ENCODE measurements at places on chromosomes 1 and 21. TPM values are rescaled to one million over a fixed set of nuclear protein-coding genes. Genes with fewer than 3 reads are reported as not detected.

DNA sequence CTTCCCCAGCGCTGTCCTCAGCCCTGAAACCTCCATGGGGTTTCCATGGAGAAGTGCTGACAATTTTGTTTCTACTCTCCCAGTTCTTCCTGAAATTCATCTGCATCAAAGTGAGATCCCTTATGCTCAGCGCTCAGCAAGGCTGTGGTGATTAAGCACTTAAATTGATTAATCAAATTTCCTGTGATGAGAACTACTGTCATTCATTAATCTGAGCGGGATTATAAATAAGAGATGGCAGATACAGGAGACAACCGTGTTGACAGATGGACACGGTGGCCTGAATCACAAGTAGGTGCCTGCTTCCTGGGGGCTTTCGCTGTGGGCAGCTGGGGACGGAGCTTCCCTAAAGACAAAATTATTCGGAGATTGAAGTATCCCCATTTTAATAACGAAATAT lies 329.1 kb upstream of the VAMP3 start:
- DNase-seq, result no peak

DNA sequence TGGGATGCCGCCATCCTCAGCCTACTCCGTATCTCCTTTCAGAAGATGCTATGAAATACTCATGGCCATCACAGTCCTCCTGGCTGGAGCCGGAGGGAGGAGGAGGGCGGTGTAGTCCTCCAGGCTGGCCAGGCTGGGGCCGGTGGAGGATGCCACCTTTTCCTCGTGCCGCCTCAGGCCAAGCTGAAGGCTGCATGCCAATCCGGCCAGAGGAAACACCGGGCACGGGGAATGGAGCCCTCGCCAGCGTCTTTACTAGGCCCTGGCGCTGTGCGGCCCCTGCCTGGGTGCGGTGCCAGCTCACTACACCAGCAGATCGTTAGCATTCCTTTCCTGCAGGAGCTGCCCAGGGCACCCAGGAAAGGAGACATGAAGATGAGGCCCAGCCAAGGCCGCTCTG lies 70.1 kb downstream of the CASZ1 start:
- peak; percentile 79 for DNase-seq

- no peak for DNase-seq
Observed at GRCh38 chr1:153771261-153771660, 3.9 kb upstream of the SLC27A3 start.

- peak; percentile 90 for DNase-seq
Observed at GRCh38 chr1:212179394-212180076, 105.7 kb upstream of the PPP2R5A start.

DNA sequence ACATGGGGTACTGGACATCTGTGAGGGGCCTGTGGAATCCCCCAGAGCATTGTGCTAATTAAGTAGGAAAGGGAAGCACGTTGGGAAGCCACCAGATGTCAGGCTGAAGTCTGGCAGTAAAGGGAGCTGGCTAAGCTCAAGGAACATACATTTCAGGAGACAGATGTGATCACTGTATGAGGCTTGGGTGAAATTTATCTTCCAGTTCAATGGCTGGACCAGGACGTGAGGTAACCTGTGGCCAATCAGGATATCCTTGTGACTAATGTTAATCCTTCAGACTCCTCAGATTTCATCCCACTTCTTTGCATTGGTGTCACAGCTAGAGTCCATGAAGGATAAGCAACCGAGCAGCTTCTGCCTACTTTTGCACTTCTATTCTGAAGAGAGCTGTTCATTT lies 110.2 kb upstream of the APP start:
- no peak for DNase-seq

GRCh38 chr1:108889706-108890384 lies 13.1 kb downstream of the GPSM2 start:
- no peak for DNase-seq

The PIGR gene
- total RNA-seq, result 0.10 TPM
